ENCODE measurements at places on chromosomes 5 and 9.

GRCh38 chr5:113082547-113082905, 105.9 kb downstream of the DCP2 start:
- no peak overlapping the region for H3K27ac ChIP-seq
- no peak overlapping the region for H3K4me3 ChIP-seq
- no peaks in the 10 kb centered on the region for H3K36me3 ChIP-seq

- no peaks in the 10 kb centered on the region for H3K27me3 ChIP-seq
- no peak for DNase-seq
- H3K4me1 ChIP-seq, result peaks cover 11% of the 10 kb centered on the region
- H3K36me3 ChIP-seq, result no peaks in the 10 kb centered on the region
Observed at GRCh38 chr5:74430631-74431289, 209.8 kb downstream of the ENC1 start.

- H3K27me3 ChIP-seq, result no peaks in the 10 kb centered on the region
- H3K4me3 ChIP-seq, result no peak overlapping the region
- DNase-seq, result no peak
Observed at GRCh38 chr5:1383886-1384401, 39.0 kb upstream of the CLPTM1L start.

GRCh38 chr5:6522923-6523322, 74.3 kb downstream of the UBE2QL1 start:
- no peak for DNase-seq
- H3K4me1 ChIP-seq, result no peaks in the 10 kb centered on the region
- no peaks in the 10 kb centered on the region for H3K36me3 ChIP-seq

DNA sequence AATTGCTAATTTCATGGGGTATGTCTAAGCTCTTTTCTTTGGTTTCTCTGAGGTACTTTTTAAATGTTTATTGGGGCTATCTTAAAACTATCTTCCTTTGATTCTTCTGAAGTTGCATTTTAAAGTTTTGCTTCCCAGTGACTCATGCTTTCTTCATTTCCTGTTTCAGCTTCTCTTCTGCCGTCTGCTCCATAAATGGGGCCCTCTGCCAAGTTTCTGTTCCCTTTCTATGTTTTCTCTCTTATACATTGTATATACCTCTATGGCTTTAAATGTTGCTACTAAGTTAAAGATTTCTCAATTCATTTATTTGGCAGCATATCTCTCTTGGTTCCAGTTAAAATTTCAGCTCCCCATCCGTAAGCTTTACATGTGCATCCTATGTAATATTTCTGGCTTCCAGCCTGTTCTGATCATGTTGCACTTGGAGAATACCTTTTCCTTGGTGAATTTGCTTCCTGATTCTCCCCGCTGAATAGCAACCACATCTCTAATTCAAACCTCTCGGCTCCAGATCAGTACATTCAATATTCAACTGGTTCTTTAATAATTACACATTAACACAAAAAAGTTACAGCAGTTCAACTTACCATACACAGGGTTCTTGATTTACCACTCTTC, 125.3 kb downstream of the ST8SIA4 start:
- DNase-seq, result no peak
- H3K4me1 ChIP-seq, result peaks cover 8% of the 10 kb centered on the region
- H3K27ac ChIP-seq, result no peak overlapping the region
- H3K36me3 ChIP-seq, result no peaks in the 10 kb centered on the region
- H3K27me3 ChIP-seq, result no peaks in the 10 kb centered on the region
- H3K4me3 ChIP-seq, result no peak overlapping the region

DNA sequence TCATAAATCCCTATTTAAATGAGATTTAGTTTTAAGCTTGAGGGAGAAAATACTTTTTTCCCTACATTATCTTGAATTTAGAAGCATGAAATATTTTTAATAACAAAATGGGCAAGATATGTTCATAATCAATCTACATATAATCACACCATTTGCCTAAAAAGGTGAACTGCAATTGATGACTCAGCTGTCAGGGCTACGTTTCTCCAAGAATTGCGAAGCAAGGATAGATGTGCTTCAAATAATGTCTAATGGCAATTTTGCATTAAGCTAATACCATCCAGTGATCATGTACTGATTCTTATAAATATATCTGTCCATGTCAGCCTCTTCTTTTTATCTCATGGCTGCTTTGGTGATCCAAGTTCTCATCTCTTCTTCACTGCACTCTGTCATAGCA, 404.4 kb downstream of the MAN2A1 start:
- no peaks in the 10 kb centered on the region for H3K27me3 ChIP-seq
- H3K36me3 ChIP-seq, result no peaks in the 10 kb centered on the region
- H3K27ac ChIP-seq, result no peak overlapping the region
- no peak for DNase-seq
- H3K4me1 ChIP-seq, result no peaks in the 10 kb centered on the region
- H3K4me3 ChIP-seq, result no peak overlapping the region

DNA sequence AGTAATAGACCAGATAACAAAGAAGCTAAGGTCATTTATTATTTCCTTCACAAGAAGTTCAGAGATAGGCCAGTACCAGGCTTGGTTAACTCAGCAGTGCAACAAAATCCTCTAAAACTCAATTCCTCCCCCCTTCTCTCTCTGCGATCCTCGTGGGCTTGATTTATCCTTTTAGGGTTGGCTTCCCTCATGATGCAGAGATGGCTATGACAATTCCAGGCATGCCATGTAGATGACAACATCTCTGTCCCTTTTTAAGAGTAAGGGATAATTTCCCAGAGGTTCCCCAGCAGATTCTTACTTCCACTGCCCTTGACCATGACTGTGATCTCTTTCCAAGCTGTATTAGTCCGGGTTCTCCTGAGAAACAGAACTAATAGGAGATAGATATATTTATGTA, 28.7 kb upstream of the DAP start:
- no peak overlapping the region for H3K4me3 ChIP-seq
- no peak overlapping the region for H3K27ac ChIP-seq
- H3K36me3 ChIP-seq, result no peaks in the 10 kb centered on the region
- H3K4me1 ChIP-seq, result no peaks in the 10 kb centered on the region

- H3K36me3 ChIP-seq, result no peaks in the 10 kb centered on the region
- no peak for DNase-seq
- H3K27ac ChIP-seq, result no peak overlapping the region
- no peak overlapping the region for H3K4me3 ChIP-seq
- H3K4me1 ChIP-seq, result no peaks in the 10 kb centered on the region
- H3K27me3 ChIP-seq, result no peaks in the 10 kb centered on the region
Observed at GRCh38 chr9:95979446-95979845, 104.0 kb downstream of the ERCC6L2 start.

DNA sequence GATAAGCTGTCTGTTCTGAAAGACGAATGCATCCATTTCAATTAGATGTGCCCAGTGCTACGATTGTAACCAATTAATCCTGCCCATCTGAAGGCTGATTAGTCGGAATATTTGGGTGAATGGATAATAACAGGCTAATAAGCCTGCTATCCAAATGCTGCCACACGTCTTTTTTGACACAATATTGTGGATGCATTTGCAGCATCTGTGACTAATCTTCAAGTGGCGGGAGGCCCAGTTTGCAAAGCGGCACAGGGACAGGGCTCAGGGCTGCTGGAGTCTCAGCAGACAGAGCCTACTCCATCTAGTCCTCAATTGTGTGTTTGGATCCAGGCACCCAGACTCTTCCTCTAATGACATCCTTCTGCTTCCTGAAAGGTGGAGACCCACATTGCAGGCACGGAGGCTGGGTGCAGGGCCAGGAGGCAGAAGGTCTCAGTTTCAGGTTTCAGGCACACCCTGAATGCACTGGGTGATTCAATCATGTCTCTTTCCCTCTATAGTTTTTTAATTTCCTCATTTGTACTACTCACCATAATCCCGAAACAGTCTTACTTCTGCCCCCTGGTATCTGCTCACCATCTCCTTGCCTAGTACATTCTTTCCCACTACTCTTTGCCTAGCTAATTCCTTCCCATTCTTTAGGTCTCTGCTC, 169.6 kb downstream of the ASTN2 start:
- H3K27me3 ChIP-seq, result no peaks in the 10 kb centered on the region
- no peak overlapping the region for H3K27ac ChIP-seq
- H3K4me3 ChIP-seq, result no peak overlapping the region
- no peaks in the 10 kb centered on the region for H3K4me1 ChIP-seq
- no peak for DNase-seq

- H3K4me1 ChIP-seq, result peaks cover 33% of the 10 kb centered on the region
- DNase-seq, result no peak
- no peaks in the 10 kb centered on the region for H3K27me3 ChIP-seq
- no peak overlapping the region for H3K27ac ChIP-seq
Observed at GRCh38 chr5:158380661-158381060, 521.7 kb upstream of the CLINT1 start.

- H3K4me3 ChIP-seq, result no peak overlapping the region
- H3K27ac ChIP-seq, result no peak overlapping the region
- H3K36me3 ChIP-seq, result peaks cover 6% of the 10 kb centered on the region
- no peaks in the 10 kb centered on the region for H3K27me3 ChIP-seq
- no peak for DNase-seq
Observed at GRCh38 chr9:81621118-81621517, 68.2 kb downstream of the TLE1 start.

DNA sequence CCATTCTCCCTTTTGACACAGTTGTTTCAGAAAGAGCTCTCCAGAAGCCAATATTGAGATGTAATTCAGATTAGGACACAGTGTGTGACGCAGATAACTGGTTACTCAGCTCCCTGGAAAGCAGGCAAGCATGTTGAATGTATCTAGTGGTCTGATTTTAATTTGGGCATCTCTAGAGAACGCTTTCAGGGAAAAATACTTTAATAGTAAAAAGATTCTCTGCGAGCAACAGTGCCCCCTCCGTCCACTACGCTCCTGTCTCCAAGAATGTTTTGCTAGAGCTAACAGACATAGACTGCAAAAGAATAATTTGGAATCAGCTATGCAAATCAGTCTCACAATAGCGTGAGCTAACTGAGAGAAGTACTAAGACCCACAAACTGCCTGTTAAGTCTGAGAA, 23.3 kb downstream of the CFAP90 start:
- DNase-seq, result no peak
- no peak overlapping the region for H3K27ac ChIP-seq
- H3K27me3 ChIP-seq, result no peaks in the 10 kb centered on the region
- no peaks in the 10 kb centered on the region for H3K4me1 ChIP-seq
- H3K4me3 ChIP-seq, result no peak overlapping the region

DNA sequence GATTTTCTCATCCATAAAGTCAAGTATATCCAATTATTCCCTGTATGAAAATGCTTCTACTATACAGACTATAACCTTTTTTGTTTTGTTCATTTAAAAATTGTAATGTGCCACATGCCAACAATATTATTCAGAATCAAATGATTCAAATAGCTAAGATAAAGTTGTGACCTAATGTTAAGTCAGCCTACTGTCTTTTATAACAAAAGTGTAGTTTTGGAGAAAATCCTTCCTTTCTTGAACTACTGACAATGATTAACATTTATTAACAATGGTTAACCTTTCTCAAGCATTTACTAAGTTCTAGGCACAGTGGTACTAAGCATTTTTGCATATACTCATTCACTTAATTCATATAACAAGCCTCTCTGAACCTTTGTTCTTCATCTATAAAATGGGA, 25.0 kb downstream of the CSF2 start:
- no peaks in the 10 kb centered on the region for H3K36me3 ChIP-seq
- no peaks in the 10 kb centered on the region for H3K27me3 ChIP-seq
- peaks cover 7% of the 10 kb centered on the region for H3K4me1 ChIP-seq
- no peak for DNase-seq

- no peak overlapping the region for H3K4me3 ChIP-seq
- H3K27ac ChIP-seq, result no peak overlapping the region
Observed at GRCh38 chr5:4627131-4627530, 513.0 kb upstream of the ADAMTS16 start.

DNA sequence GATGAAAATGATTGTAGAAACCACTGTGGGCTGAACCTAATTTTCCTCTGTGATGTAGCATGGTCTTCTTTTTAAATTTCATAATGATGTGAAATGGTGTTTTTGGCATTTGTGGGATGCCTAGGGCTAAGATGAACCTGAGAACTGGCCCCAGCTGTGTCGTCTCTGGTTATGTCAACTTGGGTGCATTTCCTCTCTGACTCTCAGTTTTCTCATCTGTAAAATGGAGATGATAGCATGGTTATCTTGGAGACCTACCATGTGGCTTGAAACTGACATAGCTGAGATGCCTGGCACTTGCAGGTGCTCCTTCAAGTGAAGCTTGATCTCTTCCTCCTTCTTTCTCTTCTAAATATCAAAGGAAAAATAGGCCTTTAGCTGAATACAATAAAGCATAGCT, 77.8 kb downstream of the BOD1 start:
- H3K27me3 ChIP-seq, result no peaks in the 10 kb centered on the region
- no peak for DNase-seq
- no peak overlapping the region for H3K27ac ChIP-seq
- no peaks in the 10 kb centered on the region for H3K4me1 ChIP-seq
- no peak overlapping the region for H3K4me3 ChIP-seq

DNA sequence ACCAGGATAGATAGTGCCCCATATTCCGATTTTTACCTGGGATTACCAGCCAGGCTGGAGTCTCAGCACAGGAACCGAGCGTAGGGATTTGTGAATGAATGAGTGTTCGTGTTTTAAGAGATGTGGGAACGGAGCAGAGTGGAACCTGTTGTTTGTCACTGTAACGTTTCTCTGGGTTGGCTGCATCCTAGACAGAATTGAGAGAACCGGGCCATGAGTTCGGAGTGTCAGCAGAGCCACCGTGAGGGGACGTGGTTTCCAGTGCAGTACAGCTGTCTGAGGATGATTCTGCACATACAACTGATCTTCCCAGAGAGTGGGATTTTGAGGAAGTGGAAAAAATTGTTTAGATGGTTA, 1.2 kb downstream of the PDE8B start:
- peak overlapping the region; percentile 89 for H3K4me3 ChIP-seq
- H3K4me1 ChIP-seq, result no peaks in the 10 kb centered on the region
- no peak overlapping the region for H3K27ac ChIP-seq
- H3K27me3 ChIP-seq, result no peaks in the 10 kb centered on the region
- H3K36me3 ChIP-seq, result no peaks in the 10 kb centered on the region

- H3K36me3 ChIP-seq, result no peaks in the 10 kb centered on the region
- H3K27ac ChIP-seq, result no peak overlapping the region
- H3K27me3 ChIP-seq, result no peaks in the 10 kb centered on the region
- H3K4me3 ChIP-seq, result no peak overlapping the region
- H3K4me1 ChIP-seq, result no peaks in the 10 kb centered on the region
Observed at GRCh38 chr9:68751556-68751955, 46.5 kb downstream of the PIP5K1B start.

GRCh38 chr5:78699552-78700153, 51.1 kb upstream of the LHFPL2 start:
- no peak overlapping the region for H3K4me3 ChIP-seq
- H3K36me3 ChIP-seq, result no peaks in the 10 kb centered on the region
- peaks cover 41% of the 10 kb centered on the region for H3K4me1 ChIP-seq

DNA sequence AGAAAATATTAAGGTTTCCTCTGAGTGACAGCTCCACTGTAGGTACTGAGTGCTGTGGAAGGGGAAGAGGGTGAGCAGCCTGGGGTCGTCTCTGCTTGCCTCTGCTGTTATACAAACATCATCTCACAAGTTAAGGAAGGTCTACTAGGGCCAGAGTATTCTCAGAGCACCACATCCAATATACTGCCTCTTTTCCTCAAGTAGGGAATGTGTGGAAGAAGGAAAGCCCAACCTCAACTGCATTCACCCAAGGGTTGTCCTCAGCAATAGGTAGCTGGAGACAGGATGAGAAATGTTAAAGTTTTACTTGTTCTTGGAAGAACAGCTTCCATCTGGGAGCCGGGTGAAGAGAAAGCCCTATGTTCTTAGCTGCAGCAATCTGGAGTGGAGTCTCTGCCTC, 1062.3 kb upstream of the CDH10 start:
- H3K36me3 ChIP-seq, result no peaks in the 10 kb centered on the region
- no peaks in the 10 kb centered on the region for H3K4me1 ChIP-seq
- H3K4me3 ChIP-seq, result no peak overlapping the region

- H3K36me3 ChIP-seq, result no peaks in the 10 kb centered on the region
- DNase-seq, result no peak
- H3K27me3 ChIP-seq, result no peaks in the 10 kb centered on the region
- H3K27ac ChIP-seq, result no peak overlapping the region
- H3K4me1 ChIP-seq, result no peaks in the 10 kb centered on the region
- no peak overlapping the region for H3K4me3 ChIP-seq
Observed at GRCh38 chr5:36740259-36740898, 134.0 kb downstream of the SLC1A3 start.

GRCh38 chr5:140800816-140801493, at the start of gene PCDHA3:
TSS of gene PCDHA3 (plus strand) at chr5:140801057.
- DNase-seq, result no peak
- H3K27ac ChIP-seq, result no peak within 1 kb of the TSS

Measured in thoracic aorta (tissue), 2 donors.